Fibroblast of skin of right quadriceps (primary cell): ENCODE measurements at places on chromosomes 2 and 18.

DNA sequence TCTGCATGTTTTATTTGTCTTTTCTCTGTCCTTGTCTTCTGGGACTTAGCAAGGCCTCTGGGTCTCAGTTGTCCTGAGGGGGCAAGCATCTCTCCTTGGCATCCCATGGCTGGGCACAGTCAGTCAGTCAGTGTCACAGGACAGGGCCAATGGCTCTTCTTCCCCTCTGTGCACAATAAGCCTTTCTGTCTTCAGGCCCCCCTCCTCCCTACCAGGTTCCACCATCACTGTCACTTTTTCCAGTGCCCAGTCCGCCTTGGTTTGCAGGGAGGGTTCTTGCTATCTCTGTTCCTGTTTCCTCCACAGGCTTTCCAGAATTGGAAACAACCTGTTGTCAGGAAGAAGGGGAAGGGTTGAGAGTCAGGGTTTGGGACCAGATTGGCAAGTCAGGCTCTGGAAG lies 1.7 kb upstream of the VAMP5 start:
- DNase-seq: no peak

GRCh38 chr2:151007365-151007764 lies 254.3 kb downstream of the RBM43 start:
- no peak for DNase-seq

DNA sequence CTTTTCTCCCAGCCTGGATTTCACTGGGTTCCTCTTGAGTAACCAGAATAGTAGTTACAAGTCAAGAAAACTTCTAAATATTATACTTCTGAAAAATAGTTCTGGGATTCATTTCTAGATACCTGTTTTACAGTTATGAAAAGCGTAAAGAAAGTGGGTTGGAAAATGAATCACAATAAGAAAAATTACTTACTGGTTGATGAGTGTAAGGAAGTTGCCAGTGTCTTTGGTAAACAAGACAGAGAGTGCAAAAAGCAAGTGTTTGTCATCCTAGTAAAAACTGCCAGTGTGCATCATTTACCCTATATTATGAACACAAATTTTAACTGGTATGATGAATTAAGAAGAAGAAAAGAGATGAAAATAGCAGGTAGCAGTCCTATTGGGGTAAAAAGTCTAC lies 88.9 kb downstream of the R3HDM1 start:
- no peak for DNase-seq

GRCh38 chr2:157336137-157337010 lies 10.8 kb upstream of the ERMN start:
- DNase-seq: peak; percentile 29

- no peak for DNase-seq
These were observed 41.2 kb downstream of the CNGA3 start for GRCh38 chr2:98387478-98387877.

DNA sequence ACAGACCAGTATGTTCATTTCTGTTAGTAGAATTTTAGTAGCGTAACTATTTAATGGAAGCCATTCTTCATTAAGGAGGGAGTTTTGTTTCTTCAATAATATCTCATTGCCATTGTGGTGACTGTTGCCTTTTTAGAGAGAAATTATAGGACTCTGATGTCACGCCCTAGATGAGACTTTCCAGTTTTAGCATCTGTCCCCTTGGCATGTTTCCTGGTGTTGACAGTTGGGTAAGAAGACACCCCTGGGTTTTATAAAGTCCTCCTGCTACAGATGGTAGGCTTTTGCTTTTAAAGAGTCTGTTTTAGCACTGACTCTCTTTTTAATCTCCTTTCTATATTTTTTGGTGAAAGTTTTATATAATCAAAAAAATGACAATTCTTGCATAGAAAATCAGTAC lies 41.9 kb downstream of the KCNJ3 start:
- DNase-seq: no peak
